ENCODE measurements at places on chromosomes 7 and 10.

DNA sequence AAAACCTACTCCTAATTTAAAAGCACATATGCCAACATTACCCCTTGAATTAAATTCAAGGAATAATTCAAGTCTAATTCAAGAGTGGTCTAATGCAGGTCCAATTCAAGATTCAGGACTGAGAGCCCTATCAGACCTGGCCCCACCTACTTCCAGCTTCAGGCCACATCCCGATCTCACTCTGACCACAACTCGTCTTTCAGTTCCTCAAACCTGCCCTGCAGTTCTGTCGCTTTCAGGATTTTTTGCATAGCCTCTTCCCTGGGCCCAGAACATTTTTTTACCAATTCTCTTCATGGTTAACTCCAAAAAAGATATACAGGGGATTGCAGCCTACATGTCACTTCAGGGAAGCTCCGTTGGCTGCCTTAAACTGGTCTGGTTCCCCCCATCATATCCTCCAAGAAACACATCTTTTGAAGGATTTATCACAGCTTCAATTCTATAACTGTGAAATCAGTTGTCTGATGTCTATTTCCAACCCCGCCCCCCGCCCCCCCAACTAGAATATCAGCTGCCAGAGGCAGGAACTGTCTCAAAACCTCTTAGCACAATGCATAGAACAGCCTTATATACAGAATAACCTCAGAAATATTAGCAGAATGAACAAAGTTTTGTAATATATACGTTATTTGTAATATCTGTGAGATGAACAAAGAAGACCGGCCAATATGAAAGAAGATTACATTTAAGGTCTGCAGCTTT lies 20.8 kb downstream of the CCDC6 start:
- DNase-seq: peak; percentile 68

- DNase-seq: no peak
Observed at GRCh38 chr7:91894781-91895480, 14.4 kb upstream of the MTERF1 start.

DNA sequence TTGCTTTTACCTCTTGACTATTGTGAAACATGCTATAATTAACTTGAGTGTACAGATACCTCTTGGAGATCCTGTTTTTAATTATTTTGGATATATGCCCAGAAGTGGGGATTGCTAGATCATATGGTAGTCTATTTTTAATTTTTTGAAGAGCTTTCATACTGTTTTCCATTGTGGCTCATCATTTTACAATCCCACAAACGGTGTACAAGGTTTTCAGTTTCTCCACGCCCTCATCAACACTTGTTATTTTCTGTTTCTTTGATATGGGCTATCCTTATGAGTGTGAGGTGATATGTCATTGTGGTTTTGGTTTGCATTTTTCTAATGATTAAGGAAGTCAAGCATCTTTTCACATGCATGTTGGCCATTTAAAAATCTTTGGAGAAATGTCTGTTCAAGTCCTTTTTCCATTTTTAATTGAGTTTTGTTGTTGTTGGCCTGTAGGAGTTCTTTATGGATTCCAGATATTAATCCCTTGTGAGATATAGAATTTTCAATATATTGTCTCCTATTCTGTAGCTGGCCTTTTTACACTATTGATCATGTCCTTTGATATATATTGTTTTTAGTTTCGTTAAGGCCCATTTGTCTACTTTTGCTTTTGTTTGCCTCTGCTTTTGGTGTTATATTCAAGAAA lies 7.5 kb downstream of the AGK start:
- no peak for DNase-seq

- DNase-seq: no peak
Observed at GRCh38 chr10:30447125-30447799, 13.3 kb downstream of the MAP3K8 start.

GRCh38 chr7:157139111-157139809 lies 534 bp downstream of the UBE3C start:
- no peak for DNase-seq

DNA sequence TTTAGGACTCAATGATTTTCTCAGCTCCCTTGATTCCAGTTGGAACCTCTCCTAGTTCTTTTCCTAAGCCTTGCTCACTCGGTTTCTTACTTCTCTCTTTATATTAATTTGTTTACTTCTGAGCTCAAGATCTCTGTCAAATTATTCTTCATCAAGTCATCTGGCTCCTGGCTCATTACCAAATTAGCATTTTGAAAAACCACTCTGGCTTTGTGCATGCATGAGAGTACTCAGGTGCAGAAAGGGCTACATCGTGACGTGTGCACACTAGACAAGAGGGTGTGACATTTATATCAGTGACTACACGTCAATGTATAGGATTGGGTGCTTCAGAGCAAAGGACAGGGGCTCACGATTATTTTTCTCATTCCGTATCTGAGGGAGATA lies 645.7 kb upstream of the DPP6 start:
- DNase-seq: no peak

GRCh38 chr10:13769946-13770345 lies 183.2 kb downstream of the PRPF18 start:
- DNase-seq: no peak

- no peak for DNase-seq
Observed at GRCh38 chr7:87866089-87866488, 10.1 kb downstream of the SLC25A40 start.

GRCh38 chr7:143391462-143392404 lies 10.6 kb downstream of the ZYX start:
- no peak for DNase-seq

GRCh38 chr10:133039107-133039802 lies 48.5 kb upstream of the ADGRA1 start:
- no peak for DNase-seq

- DNase-seq: no peak
Observed at GRCh38 chr10:67100951-67101350, 175.1 kb downstream of the LRRTM3 start.

DNA sequence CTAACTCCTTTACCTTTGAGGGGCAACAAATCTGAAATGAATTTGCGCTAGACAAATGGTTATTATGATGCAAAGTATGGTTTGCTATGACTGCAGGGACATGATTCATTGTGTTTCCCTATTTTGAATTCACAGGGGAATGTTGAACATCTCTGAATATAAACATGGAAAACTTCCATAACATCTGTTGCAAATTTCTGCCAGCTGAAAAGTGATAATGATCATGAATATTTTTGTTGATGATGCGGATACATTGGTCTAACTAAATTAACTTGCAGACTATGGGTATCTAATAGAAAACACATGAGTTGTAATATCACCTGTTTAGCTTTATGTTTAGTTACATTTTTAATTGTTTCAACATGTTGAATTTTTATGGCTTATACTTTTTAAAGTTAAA lies 1325.5 kb downstream of the REEP3 start:
- DNase-seq: no peak

GRCh38 chr10:23457632-23458417 lies 18.9 kb downstream of the OTUD1 start:
- DNase-seq: no peak

DNA sequence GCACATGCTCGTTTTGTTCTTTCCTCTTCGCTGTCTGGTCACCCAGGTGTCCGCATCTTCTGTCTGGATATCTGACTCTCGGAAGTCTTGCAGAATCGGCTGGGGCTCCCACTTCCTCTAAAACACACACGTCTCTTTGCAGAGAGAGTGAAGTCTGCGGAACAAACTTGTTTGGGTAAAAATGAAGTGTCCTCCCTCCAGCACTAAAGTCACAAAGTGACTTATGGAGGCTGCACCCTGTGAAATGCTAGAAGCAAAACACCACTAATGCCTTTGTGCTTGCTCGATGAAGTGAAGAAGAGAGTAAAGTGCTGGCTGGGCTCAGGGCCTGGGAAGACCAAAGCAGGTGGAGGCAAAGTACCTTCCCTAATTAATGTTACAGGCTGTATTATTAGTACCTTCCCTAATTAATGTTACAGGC lies 71.4 kb downstream of the FGFR2 start:
- no peak for DNase-seq

DNA sequence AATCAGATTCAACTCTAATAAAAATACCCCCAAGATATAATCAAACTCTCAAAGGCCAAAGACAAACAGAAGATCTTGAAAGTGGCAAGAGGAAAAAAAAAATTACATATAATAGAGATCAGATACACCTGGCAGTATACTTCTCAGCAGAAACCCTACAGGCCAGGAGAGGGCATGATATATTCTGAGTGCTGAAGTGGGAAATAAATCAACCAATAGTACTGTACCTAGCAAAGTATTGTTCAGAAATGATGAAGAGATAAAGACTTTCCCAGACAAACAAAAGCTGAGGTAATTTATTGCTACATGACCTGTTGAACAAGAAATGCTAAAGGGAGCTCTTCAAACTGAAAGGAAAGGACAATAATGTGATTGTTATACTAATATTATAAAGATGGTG lies 291.9 kb downstream of the SH2D4B start:
- DNase-seq: no peak

DNA sequence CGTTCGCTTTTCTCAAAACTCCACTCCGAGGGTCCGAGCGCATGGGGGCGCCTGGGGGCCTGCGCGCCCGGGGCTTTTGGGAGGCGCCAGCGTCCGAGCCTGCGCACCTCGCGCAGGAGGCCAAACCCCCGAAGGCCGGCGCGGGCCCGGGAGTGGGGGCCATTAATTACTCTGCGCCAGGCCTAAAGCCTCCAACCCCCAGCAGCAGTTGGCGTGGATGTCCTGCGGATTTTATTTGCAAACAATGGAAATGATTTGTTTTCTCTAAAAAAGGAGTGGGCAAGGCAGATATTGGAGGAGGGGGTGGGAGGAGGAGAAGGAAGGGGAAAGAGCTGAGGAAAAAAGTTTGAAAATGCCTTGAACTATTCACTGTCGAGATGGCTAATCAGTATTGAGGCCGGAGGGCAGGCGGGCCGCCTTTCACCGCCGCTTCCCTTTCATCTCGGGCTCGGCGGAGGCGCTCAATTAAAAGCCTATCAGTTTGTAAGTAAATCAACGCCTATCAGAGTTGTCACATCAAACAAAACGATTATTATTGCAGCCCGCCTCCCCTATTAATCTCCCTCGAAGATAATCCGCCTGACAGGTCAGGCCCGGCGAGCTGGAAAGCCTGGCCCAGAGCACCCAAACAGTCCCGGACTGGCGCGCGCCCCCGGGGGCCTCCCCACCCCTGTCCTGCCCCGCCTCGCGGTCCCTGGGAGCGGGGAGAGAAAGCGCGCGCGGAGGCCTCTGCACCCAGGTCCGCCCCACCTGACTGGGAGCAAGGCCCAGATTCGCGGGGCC lies 3.4 kb upstream of the ZNF503 start:
- DNase-seq: no peak

GRCh38 chr10:111650088-111650487 lies 533.5 kb downstream of the GPAM start:
- no peak for DNase-seq

Data from GDM1 (cell line).